Left kidney (tissue), 8 donors: ENCODE measurements at places on chromosomes 13 and 19.

DNA sequence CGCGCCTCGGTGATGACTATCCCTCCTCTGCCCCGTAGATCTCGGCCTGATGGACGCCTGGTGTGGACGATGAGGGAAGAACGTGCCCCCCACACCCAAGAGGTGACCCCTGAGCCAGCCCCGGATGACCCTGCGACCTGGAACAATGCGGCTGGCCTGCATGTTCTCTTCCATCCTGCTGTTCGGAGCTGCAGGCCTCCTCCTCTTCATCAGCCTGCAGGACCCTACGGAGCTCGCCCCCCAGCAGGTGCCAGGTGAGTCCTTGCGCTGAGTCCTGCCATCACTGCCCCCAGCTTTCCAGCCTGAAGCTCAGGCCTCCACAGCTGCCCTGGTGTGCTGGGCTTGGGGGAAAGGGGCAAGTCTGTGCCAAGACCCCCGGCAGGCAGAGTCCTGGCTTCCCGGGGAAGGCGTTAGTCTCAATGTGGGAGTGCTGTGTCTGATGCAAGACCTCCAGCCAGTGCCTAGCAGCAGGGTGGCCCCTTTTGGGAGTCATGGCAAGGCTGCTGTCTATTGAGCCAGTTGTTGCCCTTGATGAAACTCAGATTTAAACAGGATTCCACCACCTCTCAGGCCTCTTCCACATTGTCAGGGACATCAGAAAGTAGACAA, 67.5 kb downstream of the CHST8 start:
- DNase-seq, result no peak

DNA sequence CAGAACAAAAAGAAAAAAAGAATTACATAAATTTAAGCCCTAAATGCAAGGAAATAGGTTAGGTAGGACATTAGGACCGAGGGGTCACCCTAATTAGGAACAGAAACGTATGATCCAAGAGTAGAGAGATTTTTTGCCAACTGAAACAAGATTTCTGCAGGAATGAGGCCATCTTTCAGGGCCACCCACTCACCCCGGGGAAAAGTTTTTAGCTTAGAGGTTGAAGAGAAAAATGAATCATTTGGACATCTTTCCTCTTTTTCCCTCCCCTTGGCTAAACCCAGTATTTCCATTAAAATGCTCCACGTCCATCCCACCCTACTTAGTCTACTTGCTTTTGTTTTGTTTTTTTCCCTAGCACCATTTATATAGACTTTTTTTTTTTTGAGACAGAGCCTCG, 10.6 kb upstream of the PNMA8A start:
- DNase-seq, result no peak

DNA sequence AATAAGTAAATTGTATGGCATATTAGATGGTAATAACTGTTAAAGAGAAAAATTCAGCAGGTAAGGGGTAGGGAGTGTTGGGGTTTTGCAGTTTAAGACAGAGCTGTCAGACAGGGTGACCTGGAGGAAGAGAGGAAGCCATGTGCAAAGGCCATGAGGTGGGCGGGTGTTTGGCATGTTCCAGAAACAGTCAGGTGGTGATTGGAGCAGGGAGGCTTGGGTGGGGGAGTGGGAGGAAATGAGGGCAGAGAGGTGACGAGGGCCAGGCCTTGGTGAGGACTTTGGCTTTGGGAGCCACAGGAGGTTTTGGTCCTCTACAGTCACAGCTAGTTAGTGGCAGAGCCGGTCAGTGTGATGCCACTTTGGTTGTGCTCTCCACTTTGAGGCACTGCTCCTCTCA, 20.1 kb downstream of the RYR1 start:
- no peak for DNase-seq

DNA sequence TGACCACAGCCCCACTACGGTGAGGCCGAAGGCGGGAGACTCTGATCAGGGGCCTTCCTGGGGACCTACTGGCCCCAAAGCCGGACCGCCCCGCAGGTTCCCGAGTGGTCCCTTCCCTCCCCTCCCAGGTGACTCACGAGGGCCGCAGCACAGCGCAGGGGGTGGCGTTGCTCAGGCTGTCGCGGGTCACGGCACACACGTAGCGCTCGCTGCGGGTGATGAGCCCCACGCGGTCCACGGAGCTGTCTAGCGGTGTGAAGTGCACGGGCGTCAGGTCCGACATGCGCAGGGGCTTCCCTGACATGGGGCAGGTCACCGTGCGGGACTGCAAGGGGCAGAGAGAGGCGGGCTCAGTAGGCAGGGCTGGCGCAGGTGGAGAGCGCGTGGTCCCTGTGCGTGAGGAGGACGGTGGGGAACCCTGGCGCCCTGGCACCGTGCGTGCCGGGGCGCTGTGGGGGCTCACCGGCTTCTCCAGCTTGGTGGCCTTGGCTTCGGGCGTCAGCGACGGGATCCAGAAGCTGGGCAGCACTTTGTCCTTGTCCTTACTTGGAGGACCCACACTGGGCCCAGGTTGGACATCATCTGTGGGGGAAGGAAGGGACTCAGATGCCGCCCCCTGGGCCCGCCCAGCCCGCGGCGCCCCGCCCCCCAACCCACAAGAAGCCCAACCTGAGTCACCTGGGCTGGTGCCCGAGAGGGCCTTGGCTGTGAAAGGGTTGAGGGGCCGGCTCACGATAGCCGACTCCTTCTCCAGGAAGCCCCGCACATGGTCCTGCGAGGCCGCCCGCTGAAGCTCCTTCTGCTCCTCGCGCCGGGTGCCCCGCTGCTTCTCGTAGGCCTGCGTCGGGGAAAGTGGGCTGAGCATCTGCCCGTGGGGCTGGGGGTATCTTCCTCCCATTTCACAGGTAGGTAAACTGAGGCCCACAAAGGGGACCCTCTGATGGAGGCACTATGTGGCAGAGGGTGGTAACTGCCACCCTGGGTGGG, 23.7 kb downstream of the NOSIP start:
- DNase-seq, result no peak

GRCh38 chr19:29533578-29534544, 8.1 kb downstream of the VSTM2B start:
- no peak for DNase-seq

DNA sequence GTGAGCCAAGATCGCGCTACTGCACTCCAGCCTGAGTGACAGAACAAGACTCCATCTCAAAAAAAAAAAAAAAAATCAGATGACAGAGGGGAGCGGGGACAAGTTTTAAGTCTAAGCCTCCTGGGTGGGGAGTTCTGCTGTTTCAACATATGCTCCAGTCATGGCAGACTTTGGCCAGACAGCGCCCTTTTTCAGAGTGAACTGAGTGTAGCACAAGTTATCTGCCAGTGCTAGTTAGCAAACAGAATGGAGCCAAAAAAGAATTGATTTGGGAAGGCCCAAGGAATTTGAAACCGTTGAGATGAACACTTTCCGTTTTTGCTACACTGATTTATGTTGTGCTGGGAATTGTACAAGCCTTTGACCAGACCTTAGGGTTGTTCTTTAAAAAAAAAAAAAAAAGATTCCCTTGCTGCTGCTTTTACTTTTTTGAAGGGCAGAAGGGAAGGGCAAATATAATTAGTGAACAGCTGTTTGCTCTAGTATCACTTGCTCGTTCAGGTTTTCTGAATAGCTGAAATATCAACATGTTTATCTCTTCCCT, 5.7 kb downstream of the ACTN4 start:
- DNase-seq, result no peak

- DNase-seq, result no peak
These were observed 90.0 kb upstream of the SERP2 start for GRCh38 chr13:44283600-44283999.

DNA sequence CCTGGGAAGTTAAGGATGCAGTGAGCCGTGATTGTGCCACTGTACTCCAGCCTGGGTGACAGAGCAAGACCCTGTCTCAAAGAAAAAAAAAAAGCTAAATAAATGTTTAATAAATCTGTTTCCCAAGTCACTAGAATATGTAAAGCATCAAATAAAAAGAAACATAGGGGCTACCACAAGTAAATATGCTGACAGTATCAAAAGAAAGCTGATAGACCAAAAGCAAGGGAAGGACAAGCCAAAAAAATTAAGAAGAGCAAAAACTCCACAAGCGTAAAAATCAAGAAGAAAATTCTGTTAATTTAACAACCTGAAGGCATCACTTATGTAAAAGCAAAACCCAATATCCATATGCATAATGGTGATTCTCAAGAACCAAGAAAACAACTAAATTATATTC, 9.7 kb downstream of the KPNA3 start:
- DNase-seq, result no peak

DNA sequence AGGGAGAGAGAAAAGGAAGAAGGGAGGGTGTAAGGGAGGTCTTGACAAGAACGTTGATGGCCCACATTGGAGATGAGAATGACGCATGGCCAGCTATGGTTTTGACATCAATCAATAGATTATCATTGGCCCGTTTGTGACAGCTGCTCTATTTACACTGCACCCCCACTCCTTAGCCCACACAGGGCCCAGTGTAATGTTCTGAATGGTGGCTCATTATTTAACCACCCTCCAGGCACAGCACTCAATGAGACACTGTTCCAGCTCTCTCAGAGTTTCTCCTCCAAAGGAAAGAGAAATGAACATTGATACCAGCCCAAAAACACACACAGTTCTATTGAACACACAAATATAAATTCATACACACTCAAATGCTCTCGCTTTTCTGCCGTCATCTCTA, 173.0 kb upstream of the IPO5 start:
- DNase-seq, result no peak

DNA sequence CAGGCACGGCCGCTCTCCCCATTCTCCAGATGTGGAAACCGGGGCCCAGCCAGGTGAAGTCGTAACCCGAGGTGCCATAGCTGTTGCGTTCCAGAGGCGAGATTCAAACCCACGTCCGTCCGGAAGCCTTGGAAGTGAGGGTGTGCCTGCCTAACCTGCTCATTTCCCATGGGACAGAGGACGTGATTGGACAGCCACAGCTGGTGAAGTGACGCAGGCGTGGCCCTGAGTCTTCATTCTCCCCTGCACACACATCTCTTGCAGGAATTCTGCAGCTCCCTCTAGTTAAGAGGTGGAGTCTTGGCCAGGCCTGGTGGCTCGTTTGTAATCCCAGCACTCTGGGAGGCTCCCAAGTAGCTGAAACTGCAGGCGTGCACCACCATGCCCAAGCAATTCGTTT, 16.8 kb downstream of the MEIS3 start:
- DNase-seq, result no peak

- no peak for DNase-seq
These were observed 131.3 kb downstream of the LACC1 start for GRCh38 chr13:44011036-44011435.

DNA sequence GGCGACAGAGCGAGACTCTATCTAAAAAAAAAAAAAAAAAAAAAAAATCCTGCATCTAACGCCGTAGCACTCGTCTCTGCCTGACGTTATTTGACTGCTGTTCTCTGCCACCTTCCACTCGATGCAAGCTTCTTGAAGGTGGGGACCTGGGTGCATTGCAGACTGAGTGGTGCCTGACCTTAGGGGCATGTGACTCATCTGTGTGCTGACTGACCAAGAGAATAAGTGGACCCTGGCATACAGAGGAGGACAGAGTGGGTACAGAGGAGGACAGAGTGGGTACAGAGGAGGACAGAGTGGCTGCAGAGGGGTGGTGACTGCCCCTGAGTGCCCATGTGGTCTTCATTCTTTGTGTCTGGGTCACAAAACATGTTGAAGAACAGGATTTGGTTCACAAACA, 7.6 kb downstream of the WTIP start:
- DNase-seq, result no peak

- DNase-seq, result no peak
These were observed 38.8 kb downstream of the POLR1D start for GRCh38 chr13:27660511-27660910.

GRCh38 chr19:4444765-4445741, 12.5 kb downstream of the UBXN6 start:
- no peak for DNase-seq

DNA sequence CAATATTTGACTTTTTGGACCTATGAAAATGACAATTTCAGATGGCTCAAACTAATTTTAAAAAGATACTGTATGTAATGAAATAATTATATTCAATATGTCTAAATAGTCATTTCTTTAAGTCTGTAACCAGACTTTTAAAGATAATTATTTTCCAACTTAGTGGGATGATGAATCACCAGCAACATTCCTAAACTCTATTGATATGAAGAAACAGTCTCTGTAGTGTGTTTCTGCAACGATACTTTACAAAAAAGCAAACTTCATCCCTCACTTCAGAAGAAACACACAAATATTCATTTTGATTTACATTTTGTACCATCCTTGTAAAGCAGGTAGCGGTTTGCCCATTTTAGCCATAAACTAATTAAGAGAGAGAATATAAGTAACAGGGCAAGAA, 417.4 kb downstream of the EFNB2 start:
- DNase-seq, result no peak

GRCh38 chr19:19597809-19598306, 20.6 kb downstream of the PBX4 start:
- DNase-seq, result no peak

DNA sequence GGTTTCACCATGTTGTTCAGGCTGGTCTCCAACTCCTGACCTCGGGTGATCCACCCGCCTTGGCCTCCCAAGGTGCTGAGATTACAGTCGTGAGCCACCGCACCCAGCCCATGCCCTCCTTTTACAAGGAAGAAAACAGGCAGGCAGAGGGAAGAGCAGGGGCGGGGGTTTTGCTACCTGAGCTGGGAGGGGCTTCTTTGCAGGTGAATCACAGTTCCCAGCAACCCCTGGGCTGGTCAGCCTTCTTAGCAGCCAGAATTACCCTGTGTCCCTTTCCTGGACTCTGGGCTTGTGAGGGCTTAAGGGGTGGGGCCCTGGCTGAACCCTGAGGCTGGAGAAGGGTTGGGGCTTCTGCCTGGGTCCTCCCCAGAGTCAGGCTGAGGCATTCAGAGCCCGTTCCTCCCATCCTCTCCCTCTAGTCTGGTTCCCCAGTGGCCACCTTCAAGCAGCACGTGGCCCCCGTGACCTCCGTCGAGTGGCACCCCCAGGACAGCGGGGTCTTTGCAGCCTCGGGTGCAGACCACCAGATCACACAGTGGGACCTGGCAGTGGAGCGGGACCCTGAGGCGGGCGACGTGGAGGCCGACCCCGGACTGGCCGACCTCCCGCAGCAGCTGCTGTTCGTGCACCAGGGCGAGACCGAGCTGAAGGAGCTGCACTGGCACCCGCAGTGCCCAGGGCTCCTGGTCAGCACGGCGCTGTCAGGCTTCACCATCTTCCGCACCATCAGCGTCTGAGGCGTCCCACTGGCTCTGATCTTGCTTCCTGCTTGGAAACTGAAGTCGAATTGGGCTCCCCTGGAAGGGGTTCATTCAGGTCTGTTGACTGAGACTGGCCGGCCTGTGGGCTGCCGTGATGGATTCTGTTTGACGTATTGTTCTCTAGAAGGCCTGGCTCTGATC, 2.8 kb upstream of the KCNJ14 start:
- DNase-seq, result no peak

- no peak for DNase-seq
These were observed 9.3 kb upstream of the FBXL3 start for GRCh38 chr13:77036279-77036678.

- no peak for DNase-seq
These were observed 83.5 kb downstream of the FRY start for GRCh38 chr13:32115066-32115465.

DNA sequence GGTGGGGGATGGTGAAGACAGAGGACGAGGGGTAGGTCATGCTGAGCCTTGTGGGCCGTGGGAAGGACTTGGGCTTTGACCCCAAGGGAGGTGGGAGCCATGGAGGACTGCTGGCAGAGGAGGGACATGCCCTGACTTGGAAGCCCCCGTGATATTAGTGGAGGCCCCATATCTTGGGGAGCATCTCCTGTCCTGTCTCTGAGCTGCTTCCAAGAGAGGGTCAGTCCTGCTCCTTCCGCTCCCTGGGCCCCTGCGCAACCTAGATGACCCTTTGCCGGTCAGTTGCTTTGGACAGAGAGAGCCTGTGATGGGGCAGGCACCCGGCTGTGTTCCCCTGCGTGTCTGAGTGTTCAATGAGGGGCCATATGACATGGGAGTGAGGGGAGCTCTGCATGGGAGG, 5.2 kb downstream of the TLE6 start:
- no peak for DNase-seq
